ENCODE measurements at places on chromosomes 11 and 22. TPM values are rescaled to one million over a fixed set of nuclear protein-coding genes. Genes with fewer than 3 reads are reported as not detected.

DNA sequence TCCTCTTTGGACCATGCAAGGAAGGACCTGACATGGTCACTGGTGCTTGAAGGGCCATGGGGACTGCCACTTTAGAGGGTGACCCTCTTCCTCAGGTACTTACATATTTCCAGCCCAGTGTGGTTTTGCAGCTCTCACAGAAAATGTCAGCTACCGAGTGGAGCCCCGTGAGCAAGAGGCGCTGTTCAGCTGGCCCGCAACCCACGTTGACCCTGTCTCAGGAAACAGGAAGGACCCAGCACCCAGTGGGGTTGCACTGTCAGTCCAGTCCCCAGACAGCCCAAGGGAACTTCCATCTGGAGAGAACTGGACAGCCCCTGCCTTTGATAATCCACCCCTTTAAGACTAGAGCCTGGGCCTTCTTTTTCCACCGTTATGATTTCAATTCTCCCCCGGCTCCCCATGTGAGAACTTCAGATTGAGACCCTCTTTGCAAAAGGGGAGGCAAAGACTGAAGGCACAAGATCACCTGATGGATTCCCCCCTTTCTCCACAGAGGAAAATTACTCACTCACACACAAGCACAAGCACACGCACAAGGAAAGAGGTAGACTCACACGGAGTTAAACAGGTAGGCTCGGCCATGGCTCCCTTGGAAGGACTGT lies 3.4 kb downstream of the YPEL4 start:
- no peak overlapping the region for H3K27ac ChIP-seq
- no peaks in the 10 kb centered on the region for H3K36me3 ChIP-seq
- DNase-seq = no peak
- H3K4me1 ChIP-seq = peaks cover 3% of the 10 kb centered on the region

DNA sequence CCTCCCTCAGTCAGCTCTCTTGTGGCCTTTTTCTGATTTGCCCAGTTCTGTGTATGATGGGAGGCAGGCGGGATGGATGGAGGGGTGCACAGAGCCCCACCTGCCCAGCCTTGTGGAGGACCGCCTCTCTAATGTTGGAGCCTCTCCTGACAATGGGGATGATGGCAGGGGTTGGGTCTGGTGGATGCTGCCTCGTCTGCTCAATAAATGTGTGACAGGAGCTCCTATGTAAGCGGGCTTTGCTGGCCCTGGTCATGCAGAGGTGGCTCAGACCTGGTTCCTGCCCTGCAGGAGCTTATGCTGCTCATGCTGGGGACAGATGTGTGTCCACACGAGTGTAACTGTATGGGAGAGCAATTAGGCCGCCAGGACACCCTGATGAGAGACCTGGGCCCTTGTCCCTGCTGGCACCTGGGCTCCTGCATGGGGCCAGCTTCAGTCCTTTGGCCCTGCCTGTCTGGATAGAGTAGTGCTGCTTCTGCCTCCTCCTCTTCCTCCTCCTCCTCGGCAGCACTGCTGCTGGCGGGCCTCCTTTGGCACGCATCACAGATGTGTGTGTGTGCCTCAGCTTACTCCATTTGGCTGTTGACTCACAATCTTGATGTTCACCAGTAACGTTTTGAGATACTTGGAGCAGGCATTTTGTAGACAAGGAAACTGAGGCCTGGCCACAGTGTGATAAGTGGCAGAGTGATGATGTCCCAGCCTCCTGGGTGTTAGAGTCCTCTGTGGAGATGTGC lies 131.0 kb downstream of the TBC1D22A start:
- H3K4me3 ChIP-seq = no peak overlapping the region
- H3K27me3 ChIP-seq = no peaks in the 10 kb centered on the region
- H3K27ac ChIP-seq = no peak overlapping the region
- H3K36me3 ChIP-seq = no peaks in the 10 kb centered on the region

DNA sequence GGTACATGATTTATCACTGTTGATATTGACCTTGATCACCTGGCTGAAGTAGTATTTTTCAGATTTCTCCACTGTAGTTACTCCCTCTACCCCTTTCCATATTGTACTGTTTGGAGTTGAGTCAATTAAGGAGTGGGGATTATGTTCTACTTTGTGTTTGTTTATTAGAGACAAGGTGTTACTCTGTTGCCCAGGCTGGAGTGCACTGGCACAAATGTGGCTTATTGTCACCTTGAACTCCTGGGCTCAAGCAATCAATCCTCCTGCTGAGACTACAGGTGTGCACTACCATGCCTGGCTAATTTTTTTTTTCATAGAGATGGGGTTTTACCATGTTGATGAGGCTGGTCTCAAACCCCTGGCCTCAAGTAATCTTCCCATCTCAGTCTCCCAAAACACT lies 85.3 kb upstream of the CCDC90B start:
- H3K4me1 ChIP-seq = no peaks in the 10 kb centered on the region
- H3K27ac ChIP-seq = no peak overlapping the region
- DNase-seq = no peak

- no peaks in the 10 kb centered on the region for H3K36me3 ChIP-seq
- DNase-seq = no peak
- no peaks in the 10 kb centered on the region for H3K27me3 ChIP-seq
Observed at GRCh38 chr11:57903011-57903410, 120.7 kb upstream of the OR9Q1 start.

GRCh38 chr22:30277547-30278344 lies 11.1 kb upstream of the OSM start:
- H3K36me3 ChIP-seq = no peaks in the 10 kb centered on the region
- H3K4me1 ChIP-seq = peaks cover 16% of the 10 kb centered on the region
- peak overlapping the region; percentile 47 for H3K27ac ChIP-seq

- peak; percentile 76 for DNase-seq
- peaks cover 23% of the 10 kb centered on the region for H3K36me3 ChIP-seq
- peaks cover 34% of the 10 kb centered on the region for H3K4me1 ChIP-seq
- H3K27ac ChIP-seq = peak overlapping the region; percentile 91
Observed at GRCh38 chr11:64207256-64208085, 950 bp downstream of the FERMT3 start.

- H3K27me3 ChIP-seq = no peaks in the 10 kb centered on the region
- no peaks in the 10 kb centered on the region for H3K4me1 ChIP-seq
- H3K36me3 ChIP-seq = no peaks in the 10 kb centered on the region
Observed at GRCh38 chr11:39412117-39412516, 2047.3 kb downstream of the LRRC4C start.

GRCh38 chr22:44595841-44596341 lies 97.9 kb upstream of the RTL6 start:
- no peak overlapping the region for H3K27ac ChIP-seq
- peak; percentile 21 for DNase-seq
- H3K36me3 ChIP-seq = no peaks in the 10 kb centered on the region
- no peaks in the 10 kb centered on the region for H3K4me1 ChIP-seq

- no peak for DNase-seq
- H3K27ac ChIP-seq = no peak overlapping the region
- H3K4me3 ChIP-seq = no peak overlapping the region
Observed at GRCh38 chr11:92702805-92703448, 266.5 kb upstream of the MTNR1B start.

GRCh38 chr11:94749369-94749768 lies 18.8 kb upstream of the AMOTL1 start:
- H3K4me1 ChIP-seq = peaks cover 20% of the 10 kb centered on the region
- no peak overlapping the region for H3K4me3 ChIP-seq
- no peaks in the 10 kb centered on the region for H3K27me3 ChIP-seq
- H3K36me3 ChIP-seq = no peaks in the 10 kb centered on the region
- H3K27ac ChIP-seq = no peak overlapping the region
- no peak for DNase-seq

DNA sequence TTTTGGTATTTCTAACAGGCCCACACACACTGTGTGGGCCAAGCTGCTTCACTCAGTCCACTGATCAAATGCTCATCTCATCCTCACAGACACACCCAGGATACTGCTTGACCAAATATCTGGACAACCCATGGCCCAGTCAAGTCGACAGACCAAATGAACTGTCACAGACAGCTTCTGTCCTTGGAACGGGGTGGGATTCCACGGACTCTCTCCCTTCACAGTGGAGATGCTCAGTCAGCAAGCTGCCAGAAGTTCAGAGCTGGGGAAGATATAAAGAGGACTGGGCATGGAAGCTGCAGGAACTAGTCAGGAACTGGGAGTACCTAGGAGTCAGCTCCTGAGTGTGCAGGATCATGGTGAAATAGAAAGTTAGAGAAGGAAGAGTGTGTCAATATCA lies 34.6 kb upstream of the CD81 start:
- H3K36me3 ChIP-seq = no peaks in the 10 kb centered on the region
- no peak overlapping the region for H3K27ac ChIP-seq
- no peak overlapping the region for H3K4me3 ChIP-seq
- DNase-seq = no peak
- no peaks in the 10 kb centered on the region for H3K4me1 ChIP-seq
- peaks cover 4% of the 10 kb centered on the region for H3K27me3 ChIP-seq

GRCh38 chr11:765025-765801 lies 12.1 kb downstream of the GATD1 start:
- peak; percentile 53 for DNase-seq
- no peak overlapping the region for H3K4me3 ChIP-seq
- no peaks in the 10 kb centered on the region for H3K4me1 ChIP-seq
- no peak overlapping the region for H3K27ac ChIP-seq
- H3K27me3 ChIP-seq = no peaks in the 10 kb centered on the region

GRCh38 chr11:119755356-119756071 lies 26.5 kb upstream of the NECTIN1 start:
- H3K4me1 ChIP-seq = no peaks in the 10 kb centered on the region
- H3K27me3 ChIP-seq = no peaks in the 10 kb centered on the region

- H3K4me1 ChIP-seq = no peaks in the 10 kb centered on the region
- H3K27me3 ChIP-seq = no peaks in the 10 kb centered on the region
- peaks cover 5% of the 10 kb centered on the region for H3K36me3 ChIP-seq
- DNase-seq = no peak
Observed at GRCh38 chr11:18310800-18311340, 11.1 kb downstream of the HPS5 start.

DNA sequence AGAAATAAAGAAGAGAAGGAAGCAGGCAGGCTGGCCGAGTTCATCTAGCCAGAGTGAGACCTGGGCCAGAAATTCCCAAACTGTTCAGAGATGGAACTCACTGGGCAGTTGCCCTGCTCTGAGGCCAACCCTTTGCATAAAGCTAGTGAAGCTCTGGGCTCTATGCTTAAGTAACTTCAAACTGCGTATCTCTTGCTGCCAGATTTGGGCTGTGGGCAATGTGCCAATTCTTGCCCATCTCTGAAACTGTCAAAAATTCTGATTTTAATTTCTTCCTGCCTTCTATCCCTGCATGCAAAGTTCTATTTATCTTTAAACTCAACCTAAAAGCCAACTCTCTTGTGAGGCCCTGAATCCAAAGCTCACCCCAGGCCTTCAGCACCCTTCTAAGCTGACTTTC lies 36.2 kb upstream of the HEPHL1 start:
- no peaks in the 10 kb centered on the region for H3K27me3 ChIP-seq
- H3K36me3 ChIP-seq = no peaks in the 10 kb centered on the region
- DNase-seq = no peak
- H3K4me1 ChIP-seq = no peaks in the 10 kb centered on the region

DNA sequence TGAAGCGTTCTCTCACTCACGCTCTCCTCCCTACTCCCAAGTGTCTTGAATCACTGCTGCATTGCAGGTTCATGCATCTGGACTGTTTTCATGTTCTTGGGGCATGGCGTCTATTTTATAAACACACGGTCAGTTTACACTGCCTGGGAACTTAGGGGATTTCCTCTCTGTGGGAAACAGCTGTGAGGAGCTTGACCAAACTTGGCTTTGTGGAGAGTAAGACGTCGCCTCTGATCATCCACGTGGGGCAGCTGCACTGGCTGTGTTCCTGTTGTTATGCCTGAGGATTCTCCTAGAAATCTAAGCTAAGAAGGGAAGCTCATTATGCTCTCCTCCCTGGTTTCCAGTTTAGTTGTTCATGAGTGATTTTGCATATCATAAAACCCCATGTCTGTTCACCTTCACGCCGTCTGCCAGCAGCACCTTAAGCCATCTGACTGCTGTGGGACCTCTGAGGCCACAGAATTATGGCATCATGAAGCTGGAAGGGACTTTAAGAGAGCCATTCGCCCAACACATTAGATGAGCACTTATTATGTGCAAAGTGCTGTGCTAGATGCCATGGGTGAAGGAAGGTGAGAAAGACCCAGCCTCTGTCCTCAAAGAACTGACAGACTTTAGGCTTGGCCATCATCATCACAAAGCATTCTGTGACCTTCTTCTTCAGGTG lies 38.8 kb upstream of the POU2AF1 start:
- no peaks in the 10 kb centered on the region for H3K4me1 ChIP-seq
- no peaks in the 10 kb centered on the region for H3K27me3 ChIP-seq
- H3K4me3 ChIP-seq = no peak overlapping the region

DNA sequence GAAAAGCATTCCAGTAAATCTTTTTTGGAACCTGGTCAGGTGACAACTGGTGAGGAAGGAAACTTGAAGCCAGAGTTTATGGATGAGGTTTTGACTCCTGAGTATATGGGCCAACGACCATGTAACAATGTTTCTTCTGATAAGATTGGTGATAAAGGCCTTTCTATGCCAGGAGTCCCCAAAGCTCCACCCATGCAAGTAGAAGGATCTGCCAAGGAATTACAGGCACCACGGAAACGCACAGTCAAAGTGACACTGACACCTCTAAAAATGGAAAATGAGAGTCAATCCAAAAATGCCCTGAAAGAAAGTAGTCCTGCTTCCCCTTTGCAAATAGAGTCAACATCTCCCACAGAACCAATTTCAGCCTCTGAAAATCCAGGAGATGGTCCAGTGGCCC lies 24.1 kb upstream of the TTC36 start:
- no peak overlapping the region for H3K27ac ChIP-seq
- H3K36me3 ChIP-seq = peaks cover 36% of the 10 kb centered on the region
- H3K27me3 ChIP-seq = no peaks in the 10 kb centered on the region
- DNase-seq = no peak
- no peaks in the 10 kb centered on the region for H3K4me1 ChIP-seq

- no peak overlapping the region for H3K4me3 ChIP-seq
- H3K4me1 ChIP-seq = peaks cover 37% of the 10 kb centered on the region
- no peaks in the 10 kb centered on the region for H3K36me3 ChIP-seq
- H3K27me3 ChIP-seq = no peaks in the 10 kb centered on the region
Observed at GRCh38 chr22:46061501-46062231, 84.7 kb upstream of the WNT7B start.

GRCh38 chr11:77072851-77073327 lies 6.1 kb downstream of the CAPN5 start:
- H3K4me3 ChIP-seq = no peak overlapping the region
- H3K36me3 ChIP-seq = no peaks in the 10 kb centered on the region
- H3K27me3 ChIP-seq = no peaks in the 10 kb centered on the region
- H3K27ac ChIP-seq = peak overlapping the region; percentile 80
- H3K4me1 ChIP-seq = peaks cover 30% of the 10 kb centered on the region
- no peak for DNase-seq

Gene OR8B12
- not detected for polyA plus RNA-seq

Gene HBE1
- polyA plus RNA-seq = 0.32 TPM

Gene KRTAP5-6
- not detected for polyA plus RNA-seq

Gene LARGE2
- 0.06 TPM for polyA plus RNA-seq

Gene RASD2
- not detected for polyA plus RNA-seq

Gene ASPHD2
- 5.3 TPM for polyA plus RNA-seq

Gene IFITM10
- polyA plus RNA-seq = 0.04 TPM

Gene APOBEC3B
- 19.9 TPM for polyA plus RNA-seq

Gene SHISAL1
- polyA plus RNA-seq = not detected

Gene MB
- not detected for polyA plus RNA-seq

Gene NXPE1
- polyA plus RNA-seq = not detected
